ENCODE measurements at places on chromosomes 7 and 10.
A peak's percentile ranks its signal among the peaks of the same experiment; 100 is the strongest.

GRCh38 chr10:84164442-84164841 is 9.2 kb upstream of the GPR15LG start:
- peak; percentile 58 for DNase-seq

- DNase-seq = no peak
These were observed 25.7 kb downstream of the GPR22 start for GRCh38 chr7:107495516-107495915.

DNA sequence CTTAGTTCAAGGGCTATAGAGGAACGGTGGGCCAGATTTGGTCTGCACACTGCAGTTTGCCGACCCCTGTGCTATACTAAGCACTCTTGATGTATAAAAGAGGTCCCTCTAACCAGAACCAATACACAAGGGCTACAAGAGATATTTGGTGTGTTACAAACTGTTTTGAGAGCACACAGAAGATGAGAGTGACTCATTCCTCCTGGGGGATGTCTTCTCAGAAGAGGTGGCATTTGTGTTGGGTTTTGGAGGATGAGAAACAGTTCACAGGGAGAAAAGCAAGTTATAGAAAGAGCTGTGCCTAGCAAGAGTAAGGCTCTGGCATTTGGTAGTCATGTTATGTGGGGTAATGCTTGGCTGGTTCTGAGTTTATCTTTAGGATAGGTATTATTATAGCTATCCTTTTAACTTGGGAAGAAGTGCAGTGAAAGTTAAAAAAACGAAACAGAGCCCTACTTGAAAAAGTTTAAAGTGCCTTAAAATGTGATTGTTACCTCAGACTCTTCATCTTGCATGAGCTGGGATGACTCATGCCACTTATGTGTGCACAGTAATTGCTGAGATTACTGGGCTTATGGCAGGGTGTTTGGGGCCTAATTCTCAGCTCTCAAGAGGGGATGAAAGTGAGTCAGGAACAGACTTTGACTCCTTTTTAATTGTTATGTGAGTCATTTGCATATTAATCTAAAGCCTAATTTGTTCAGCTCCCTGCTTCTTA is 160.4 kb downstream of the KIF20B start:
- DNase-seq = peak; percentile 55

DNA sequence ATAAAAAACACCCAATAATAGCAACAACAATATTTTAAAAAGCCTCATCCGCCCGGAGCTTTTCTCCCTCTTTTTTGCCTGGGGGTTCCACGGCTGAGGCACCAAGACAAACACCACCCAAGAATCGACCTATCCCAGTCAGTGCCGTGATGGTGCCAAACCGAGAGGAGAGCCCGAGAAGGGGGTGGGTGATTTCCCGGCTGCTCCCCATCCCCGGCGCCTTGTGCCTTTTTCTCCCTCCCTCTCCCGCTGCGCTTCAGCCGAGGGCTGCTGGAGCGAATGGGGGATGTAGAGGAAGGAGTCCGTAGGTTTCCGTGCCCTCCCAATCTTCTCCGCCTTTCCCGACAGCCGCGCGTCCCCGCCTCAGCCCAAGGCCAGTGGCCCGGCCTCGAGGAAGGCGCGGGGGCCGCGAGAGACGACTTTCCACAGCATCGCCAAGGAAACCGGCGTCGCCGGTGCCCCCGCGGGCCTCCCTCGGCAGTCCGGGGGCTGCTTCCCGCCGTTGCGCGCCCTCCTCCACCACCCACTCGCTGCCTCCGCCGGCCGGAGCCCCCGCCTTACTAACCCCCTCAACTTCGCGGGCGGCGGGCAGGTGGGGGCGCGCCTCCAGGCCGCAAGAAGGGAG is 1.3 kb downstream of the EGR2 start:
- DNase-seq = peak; percentile 26

DNA sequence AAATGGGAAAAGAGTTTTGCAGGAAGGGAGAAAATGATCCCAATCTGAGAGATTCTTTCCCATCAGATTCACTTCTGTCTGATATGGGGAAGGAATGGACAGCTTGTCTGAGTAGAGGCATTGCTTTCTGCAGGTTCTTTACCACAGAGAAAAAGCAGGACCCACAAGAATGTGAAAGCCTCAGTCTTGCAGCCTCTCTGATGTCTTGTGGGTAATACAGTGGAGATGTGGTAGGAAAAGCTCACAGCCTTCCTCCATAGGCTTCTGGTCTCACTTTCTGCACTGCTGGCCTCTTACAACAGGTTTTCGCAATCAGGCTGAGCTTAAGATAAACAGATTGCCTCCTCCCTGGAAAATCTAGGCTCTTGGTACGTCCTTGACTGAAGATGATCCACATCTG is 551 bp downstream of the IFIT1 start:
- no peak for DNase-seq

DNA sequence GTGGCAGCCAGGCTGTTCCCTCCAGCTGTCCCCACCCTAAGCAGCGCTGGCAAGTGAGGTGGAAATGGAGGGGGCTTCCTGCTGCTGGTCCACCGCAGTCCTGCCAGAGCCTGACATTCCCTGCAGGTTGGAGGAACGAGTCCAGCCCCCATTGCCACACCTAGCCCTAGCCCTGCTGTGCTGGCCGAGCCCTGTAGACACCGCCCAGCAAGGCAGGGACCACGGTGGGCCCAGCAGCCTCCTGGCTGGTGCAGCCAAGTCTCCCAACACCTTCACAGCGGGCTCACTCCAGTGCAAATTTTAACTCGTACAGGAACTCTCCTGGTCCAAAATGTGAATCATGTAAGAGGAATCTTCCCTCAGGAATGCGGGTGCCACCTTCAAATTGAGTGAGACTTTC is 116.3 kb downstream of the PAXIP1 start:
- no peak for DNase-seq

DNA sequence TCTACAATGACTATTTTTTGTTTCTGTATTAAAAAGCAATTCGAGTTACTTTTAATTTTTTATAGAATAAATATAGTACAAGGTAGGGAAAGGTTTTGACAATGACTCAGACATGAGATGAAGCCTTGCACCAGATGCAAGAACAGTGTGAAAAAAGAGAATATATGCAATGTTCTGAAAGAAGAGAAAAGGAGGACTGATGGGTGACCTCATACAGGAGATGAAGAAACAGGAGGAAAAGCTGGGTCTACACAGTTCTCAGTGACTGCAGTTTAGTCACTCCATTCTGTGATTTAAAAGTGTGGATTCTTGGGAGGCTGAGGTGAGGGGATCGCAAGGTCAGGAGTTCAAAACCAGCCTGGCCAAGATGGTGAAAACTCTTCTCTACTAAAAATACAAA is 38.3 kb upstream of the YAE1 start:
- no peak for DNase-seq

GRCh38 chr10:7159517-7159916 is 251.3 kb downstream of the SFMBT2 start:
- DNase-seq = no peak

DNA sequence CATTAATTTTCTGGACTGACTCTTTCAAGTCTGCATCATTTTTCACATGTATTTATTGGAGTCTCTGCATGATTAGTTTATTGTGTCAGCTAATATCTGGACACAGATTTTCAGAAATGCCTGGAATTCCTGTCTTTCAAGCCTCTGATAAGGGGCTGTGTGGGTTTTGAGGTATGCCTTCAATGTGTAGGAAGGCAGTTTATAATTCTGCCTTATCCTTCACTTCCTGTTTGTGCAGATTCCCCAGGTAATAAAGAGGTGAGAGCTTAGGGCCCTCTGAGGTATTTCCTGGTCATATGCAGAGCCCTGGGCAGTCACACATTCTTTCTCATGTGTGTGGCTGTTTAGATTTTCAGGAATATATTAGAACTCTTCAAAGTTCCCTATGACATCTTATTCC is 79.4 kb upstream of the PRKCQ start:
- no peak for DNase-seq

DNA sequence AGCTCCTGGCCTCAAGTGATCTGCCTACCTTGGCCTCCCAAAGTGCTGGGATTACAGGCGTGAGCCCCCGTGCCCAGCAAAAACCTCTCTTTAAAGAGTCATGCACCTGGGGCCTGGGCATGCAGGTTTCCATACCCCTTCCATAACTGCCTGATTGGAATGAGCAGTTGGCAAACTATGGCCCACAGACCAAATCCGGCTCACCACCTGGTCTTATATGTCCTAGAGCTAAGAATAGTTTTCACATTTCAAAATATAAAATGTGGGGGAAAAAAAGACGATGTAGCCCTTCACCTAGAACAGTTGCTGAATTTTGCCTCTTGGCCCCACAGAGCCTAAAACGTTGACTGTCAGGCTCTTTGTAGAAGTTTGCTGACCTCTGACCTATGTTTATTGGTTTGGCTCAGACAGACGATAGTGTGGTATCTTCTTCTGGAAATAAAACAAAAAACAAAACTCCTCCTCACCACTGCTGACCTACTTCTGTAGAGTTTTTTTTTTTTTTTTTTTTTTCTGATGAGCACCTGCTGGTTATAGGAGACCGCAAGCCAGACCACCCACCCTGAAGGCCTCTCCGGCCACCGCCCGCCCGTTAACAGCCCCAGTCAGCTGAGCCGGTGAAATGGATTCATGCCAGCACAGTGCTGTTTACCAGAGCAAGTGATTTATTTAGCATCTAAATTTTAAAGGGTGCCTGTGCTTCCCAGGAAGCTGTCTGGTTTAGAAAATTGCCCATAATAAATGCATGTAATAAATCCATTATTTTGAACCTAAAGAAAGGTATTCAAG is 33.5 kb upstream of the SFRP5 start:
- no peak for DNase-seq

- DNase-seq = no peak
These were observed 70.0 kb upstream of the ZNF479 start for GRCh38 chr7:57202274-57202673.

Measured in HAP-1 (cell line).